Right ventricle myocardium inferior (tissue), 1 donor: ENCODE measurements at places on chromosomes 2 and 18.

- no peak for DNase-seq
These were observed 214.1 kb downstream of the AGPS start for GRCh38 chr2:177606636-177607035.

- peak; percentile 68 for DNase-seq
These were observed 30.6 kb upstream of the GPD2 start for GRCh38 chr2:156405586-156405985.

- no peak for DNase-seq
These were observed 130.8 kb upstream of the HS6ST1 start for GRCh38 chr2:128449226-128450061.

DNA sequence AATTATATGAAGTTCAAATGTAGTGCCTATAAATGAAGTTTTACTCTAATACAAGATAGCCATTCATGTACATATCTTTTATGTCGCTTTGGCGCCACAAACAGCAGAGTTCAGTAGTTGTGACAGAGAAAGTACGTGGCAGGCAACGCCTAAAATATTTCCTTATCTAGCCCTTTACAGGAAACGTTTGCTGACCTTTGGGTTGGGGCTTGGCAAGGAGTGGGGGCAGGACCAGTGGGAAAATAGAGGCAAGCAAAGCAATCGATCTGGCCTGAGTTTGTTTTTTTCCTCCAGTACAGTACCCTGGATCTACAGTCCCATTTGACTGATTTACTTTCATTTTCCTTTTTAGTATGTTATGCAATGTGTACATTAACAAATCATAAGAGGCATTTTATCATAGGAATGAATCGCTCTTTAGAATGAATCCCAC, 13.1 kb downstream of the CCDC68 start:
- no peak for DNase-seq

DNA sequence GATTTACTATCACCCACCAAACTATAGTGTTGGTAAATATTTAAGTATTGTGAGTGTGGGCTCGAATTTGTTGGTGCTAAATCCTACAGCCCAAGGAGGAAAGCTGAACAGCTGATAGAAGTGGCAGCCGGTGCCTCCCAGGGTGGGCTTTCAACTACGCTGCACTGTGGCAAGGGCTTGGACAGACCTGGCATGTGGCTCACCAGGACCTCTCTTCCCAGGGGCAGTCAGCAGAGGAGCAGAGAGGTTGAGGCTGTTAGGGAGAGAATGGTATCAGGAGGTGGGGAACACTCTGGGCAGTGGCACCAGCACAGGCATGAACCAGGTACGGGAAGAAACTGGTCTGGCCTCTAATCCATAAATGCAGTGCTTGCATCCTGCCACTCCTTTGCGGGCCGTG, 44.6 kb downstream of the TFCP2L1 start:
- DNase-seq, result no peak

DNA sequence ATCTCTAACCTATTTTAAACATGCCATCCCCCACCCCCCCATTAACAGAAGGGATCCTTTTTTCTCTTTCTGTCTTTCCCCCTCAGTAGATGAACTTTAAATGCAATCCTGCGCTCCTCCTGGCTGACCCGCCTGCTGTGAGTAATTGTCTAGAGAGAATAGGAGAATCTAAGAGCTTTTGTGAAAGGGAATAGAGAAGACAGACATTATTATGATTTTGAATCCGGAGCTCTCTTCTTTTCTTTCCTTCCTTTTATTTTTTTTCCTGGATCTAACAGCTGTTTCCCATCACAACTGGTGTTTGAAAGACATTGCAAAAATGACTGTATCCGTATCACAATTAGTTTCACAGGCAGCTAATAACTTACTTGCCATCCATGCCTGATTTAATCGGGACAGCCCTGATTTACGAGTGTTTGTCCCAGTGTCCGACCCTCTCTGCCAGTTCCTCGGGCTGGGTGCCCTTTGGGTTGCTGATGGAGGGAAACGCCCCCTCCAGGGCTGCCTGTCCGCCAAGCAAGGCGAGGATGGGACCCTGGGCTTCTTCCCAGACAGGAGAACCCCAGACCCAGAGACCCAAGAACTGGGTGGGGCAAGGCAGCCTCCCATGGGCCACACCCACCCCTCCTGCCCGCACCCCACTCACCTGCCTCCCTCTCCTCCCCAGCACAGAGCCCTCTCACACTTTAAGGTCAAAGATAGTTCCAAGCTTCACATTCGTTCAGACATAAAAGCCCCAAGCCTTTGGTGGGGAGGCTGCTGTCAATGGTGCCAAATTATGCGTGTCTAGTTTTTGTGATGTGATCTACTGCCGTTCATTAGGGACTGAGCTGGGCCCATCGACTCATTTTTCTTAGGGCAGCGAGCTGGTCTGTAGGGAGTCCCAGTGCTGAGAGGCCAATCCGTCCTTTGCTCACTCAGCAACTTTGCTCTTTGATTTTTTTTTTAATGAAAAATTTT, 231.7 kb downstream of the ZNF516 start:
- DNase-seq, result no peak

DNA sequence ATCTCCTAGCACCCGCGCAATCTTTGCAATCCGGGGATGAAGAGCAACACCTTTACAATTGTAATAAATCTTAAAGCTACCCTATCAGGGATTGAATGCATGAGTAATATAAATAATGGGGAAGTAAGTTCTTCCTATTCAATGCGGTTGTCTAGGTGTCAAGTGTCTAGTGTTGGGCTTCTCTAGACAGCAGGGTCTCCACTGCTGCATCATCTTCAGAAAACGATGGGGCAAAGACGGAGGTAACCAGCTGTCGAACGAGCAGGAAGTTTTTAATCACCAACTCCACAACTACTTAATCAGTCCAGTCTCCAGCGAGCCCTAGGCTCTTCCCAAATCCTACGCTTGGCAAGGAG, 573 bp downstream of the STAM2 start:
- DNase-seq, result no peak

DNA sequence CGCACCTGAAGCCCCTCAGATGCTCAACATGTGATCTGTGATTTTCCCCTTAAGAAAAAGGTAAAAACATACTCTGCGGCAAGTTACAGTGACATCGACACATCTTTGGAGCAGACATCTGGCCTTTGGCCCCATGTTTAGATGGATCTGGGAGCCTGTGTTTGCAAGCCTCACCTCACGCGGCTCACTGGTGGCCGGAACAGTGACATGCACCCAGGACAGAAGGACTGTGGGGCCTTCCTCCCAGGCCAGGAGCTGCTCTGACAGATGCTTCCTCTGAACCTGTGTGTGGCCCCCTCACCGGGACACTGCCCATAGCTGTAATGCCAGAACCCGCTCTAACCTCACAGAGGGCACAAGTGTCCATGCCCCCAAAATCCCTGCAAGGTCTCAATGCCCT, 13.1 kb downstream of the PASK start:
- no peak for DNase-seq

DNA sequence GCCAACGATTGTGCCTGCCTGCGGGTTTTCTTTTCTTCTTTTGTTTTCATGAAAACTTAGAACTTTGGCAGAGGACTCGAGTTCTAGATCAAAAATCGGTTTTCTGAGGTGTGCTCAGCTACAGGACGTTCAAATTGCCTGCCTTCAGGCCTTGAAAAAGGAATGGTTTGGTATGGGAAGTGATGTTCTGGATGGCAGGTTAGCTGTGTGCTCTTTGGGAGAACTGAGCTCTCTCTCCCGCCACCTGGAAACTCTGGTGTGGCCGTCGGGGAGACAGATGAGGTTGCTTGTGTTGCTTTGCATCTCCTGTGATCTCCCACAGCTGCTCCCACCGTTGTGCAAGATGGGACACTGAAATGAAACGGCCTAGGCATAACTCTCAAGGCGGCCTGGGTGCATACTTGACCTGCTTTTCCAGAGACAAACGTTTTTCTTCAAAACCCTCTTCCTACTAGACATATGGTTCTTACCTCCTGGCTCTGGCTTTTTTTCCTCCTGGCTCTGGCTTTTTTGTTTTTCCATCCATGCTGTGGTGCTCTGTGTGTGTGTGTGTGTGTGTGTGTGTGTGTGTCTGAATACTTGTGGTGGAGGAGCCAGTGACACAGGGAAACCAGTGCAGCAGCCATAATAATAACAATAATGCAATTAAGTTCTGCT, 2.0 kb downstream of the FMNL2 start:
- no peak for DNase-seq

GRCh38 chr2:149021271-149021719, 17.2 kb upstream of the LYPD6B start:
- DNase-seq, result no peak

DNA sequence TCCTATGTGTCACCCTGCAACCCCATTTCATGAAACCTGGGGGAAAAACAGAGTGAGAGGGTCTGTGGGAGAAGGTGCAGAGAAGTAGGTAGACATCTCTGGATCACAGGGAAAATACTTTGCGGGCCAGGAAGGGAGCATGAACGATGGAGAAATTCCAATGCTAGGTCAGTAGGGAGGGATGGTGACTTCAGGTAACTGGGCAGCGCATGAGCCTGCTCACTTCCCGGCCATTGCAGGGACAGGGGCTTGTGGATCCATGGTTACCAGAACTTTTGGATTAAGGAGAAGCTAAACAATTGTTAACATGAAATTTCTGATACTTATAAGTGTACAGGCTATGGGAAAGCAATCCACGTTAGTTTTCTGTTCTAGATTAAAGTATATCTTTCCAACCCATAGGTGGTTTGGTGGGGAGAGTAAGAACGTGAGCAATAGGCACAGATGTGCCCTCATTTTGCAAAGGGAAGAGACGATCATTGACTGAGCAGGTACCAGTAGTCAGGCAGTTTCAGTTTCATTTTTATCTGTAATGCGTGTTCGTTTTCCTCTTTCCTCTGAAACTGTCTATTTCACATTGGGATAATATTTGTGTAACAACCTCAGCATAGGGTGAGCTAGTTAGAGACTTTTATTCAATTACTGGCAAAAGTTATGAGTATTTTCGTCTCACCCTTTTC, 65.0 kb downstream of the NYAP2 start:
- no peak for DNase-seq

GRCh38 chr18:57077005-57077765, 69.7 kb upstream of the BOD1L2 start:
- DNase-seq, result no peak

GRCh38 chr18:79680100-79680879, 687 bp downstream of the CTDP1 start:
- no peak for DNase-seq

GRCh38 chr2:179238027-179238426, 26.6 kb downstream of the SESTD1 start:
- no peak for DNase-seq
